ENCODE measurements at places on chromosomes 2 and 18. TPM values are rescaled to one million over a fixed set of nuclear protein-coding genes. Genes with fewer than 3 reads are reported as not detected.

GRCh38 chr2:235095569-235095968 is 143.8 kb downstream of the SH3BP4 start:
- no peak overlapping the region for H3K27ac ChIP-seq
- H3K4me1 ChIP-seq = peaks cover 16% of the 10 kb centered on the region
- H3K36me3 ChIP-seq = no peaks in the 10 kb centered on the region
- no peak overlapping the region for H3K4me3 ChIP-seq
- H3K27me3 ChIP-seq = no peaks in the 10 kb centered on the region

DNA sequence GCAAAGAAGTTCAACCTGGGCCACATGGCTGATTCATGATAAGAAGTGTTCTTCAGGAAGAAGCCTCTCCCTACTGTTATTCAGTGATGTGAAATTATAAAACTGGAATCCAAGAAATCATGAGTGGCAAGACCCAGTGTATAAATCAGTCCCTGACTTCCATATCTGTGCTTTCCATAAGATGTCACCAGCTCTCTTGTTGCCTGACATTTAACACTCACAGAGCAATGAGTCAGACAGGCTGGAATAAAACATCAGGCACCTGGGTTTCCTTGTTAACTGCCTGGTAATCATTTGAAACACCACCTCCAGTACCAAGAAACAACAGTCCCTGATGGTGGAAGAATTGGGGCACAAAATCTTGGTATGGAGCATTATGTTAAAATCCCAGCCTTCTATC is 76.1 kb downstream of the SCG2 start:
- peaks cover 9% of the 10 kb centered on the region for H3K4me1 ChIP-seq
- H3K27me3 ChIP-seq = no peaks in the 10 kb centered on the region
- DNase-seq = no peak
- H3K36me3 ChIP-seq = no peaks in the 10 kb centered on the region

RAB6C gene
- not detected for total RNA-seq

GRCh38 chr2:55107436-55107835 is 57.2 kb upstream of the RTN4 start:
- H3K4me3 ChIP-seq = no peak overlapping the region
- H3K4me1 ChIP-seq = peaks cover 70% of the 10 kb centered on the region
- DNase-seq = peak; percentile 50
- H3K36me3 ChIP-seq = no peaks in the 10 kb centered on the region

- H3K4me3 ChIP-seq = no peak overlapping the region
- peaks cover 28% of the 10 kb centered on the region for H3K36me3 ChIP-seq
- DNase-seq = peak; percentile 28
Observed at GRCh38 chr18:58497845-58498244, 131.0 kb downstream of the ALPK2 start.

DNA sequence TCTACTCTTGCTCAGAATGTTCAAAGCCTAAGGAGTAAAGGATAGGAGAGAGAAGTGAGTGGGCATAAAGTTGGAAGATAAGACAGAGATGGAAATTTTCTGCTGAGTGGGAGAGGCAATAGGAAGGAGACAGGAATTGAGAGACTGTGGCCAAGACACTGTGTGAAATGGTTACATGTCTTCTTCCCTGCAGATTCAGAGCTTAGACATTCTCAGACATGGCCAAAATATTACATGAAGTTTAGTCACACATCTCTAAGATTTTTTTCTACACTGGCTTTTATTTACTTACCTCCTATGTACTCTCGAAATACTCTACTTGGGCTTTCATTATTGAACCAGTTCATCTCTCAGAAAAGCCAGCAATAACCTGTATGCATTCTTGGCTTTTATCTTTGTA is 363.0 kb upstream of the FANCL start:
- peak; percentile 88 for DNase-seq
- H3K4me3 ChIP-seq = peak overlapping the region; percentile 52
- peak overlapping the region; percentile 77 for H3K27ac ChIP-seq

GRCh38 chr18:48956356-48956755 is 5.6 kb upstream of the SMAD7 start:
- peak overlapping the region; percentile 35 for H3K4me3 ChIP-seq
- H3K27me3 ChIP-seq = no peaks in the 10 kb centered on the region
- peaks cover 65% of the 10 kb centered on the region for H3K4me1 ChIP-seq

PARD3B gene
- total RNA-seq = 8.1 TPM

DNA sequence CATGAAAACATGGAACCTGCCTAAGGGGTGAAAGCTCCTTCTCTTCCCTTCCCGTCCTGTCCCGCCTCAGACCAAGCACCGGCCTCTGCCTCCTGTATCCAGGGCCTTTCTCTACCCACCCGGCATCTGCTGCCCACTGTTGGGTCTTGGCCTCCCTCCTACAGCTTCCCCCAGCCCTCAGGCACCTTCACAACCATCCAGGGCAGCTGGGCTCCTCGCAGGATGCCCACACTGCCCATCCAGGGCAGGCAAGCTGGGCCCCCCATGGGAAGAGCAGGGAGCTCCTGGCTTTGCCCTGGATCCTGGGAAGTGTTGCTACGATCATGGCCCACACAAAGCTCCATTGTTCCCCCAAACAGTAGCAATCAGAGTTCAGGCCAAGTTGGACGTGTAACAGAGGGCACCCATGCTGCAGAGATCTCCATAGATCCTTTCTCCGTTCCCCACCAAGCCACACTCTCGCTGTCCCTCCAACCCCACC is 206.6 kb downstream of the NDUFA10 start:
- DNase-seq = no peak

GRCh38 chr2:144131042-144131441 is 388.9 kb downstream of the ZEB2 start:
- no peaks in the 10 kb centered on the region for H3K36me3 ChIP-seq
- no peaks in the 10 kb centered on the region for H3K27me3 ChIP-seq
- H3K4me3 ChIP-seq = no peak overlapping the region
- no peak overlapping the region for H3K27ac ChIP-seq
- peaks cover 5% of the 10 kb centered on the region for H3K4me1 ChIP-seq

- peak; percentile 70 for DNase-seq
- H3K27me3 ChIP-seq = no peaks in the 10 kb centered on the region
- no peaks in the 10 kb centered on the region for H3K4me1 ChIP-seq
- H3K36me3 ChIP-seq = no peaks in the 10 kb centered on the region
Observed at GRCh38 chr2:230160112-230160660, 59.6 kb downstream of the SP110 start.

DNA sequence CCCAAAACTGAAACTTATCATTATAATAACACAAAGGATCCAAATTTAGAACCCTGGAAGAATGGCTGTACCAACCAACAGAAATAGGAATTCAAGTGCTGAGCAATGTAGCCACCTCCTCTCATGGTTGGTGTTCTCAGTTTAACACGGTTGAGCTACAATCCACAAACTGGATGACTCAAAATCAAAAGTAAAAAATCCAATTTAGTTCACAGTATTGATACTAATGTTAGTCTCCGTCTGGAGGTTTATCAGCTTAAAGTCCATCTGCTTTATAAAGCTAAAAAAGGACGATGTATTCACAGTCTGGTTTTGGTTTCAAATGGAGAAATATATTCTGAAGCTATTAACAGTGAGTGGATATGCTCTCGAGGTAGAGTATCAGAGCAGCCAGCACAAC is 40.5 kb downstream of the CNTNAP5 start:
- no peak for DNase-seq
- H3K4me3 ChIP-seq = no peak overlapping the region
- no peak overlapping the region for H3K27ac ChIP-seq
- no peaks in the 10 kb centered on the region for H3K4me1 ChIP-seq
- no peaks in the 10 kb centered on the region for H3K36me3 ChIP-seq

DNA sequence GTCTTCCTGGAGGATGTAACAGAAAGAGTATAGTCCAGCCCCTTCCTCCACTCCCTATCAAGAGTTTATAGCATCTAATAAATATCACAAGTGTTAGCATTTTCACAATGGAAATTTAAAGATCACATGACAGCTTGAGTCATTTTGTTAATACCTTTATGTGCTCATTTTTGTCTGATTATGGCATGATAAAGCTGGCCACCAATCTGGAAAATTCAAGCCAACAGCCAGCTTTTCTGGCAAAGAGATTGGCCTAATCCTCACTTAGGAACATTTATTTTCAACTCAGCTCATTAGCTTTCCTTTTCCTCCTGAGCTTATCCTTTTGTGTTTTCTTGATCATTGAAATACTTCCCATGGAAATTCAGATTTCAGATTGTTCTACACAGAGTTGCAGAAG is 262.9 kb upstream of the RBMS1 start:
- H3K27ac ChIP-seq = no peak overlapping the region
- no peaks in the 10 kb centered on the region for H3K36me3 ChIP-seq
- H3K27me3 ChIP-seq = no peaks in the 10 kb centered on the region
- peaks cover 19% of the 10 kb centered on the region for H3K4me1 ChIP-seq
- DNase-seq = no peak
